Natural killer cell treated with Interleukin-12 subunit alpha and Interleukin-12 subunit beta and Interleukin-15 and Interleukin-18, amount 100 ng/mL, for 72 hours (primary cell): ENCODE measurements at places on chromosomes 11 and 22. TPM values are rescaled to one million over a fixed set of nuclear protein-coding genes. Genes with fewer than 3 reads are reported as not detected.
A peak's percentile ranks its signal among the peaks of the same experiment; 100 is the strongest.

Gene C22orf42
- not detected for total RNA-seq

Gene GAS2
- 0.76 TPM for total RNA-seq

Gene OR52A1
- total RNA-seq, result not detected

Gene XBP1
- total RNA-seq, result 287 TPM

Gene RAG2
- total RNA-seq, result not detected

Gene H19
- total RNA-seq, result not detected

GRCh38 chr22:27668828-27669797 lies 132.4 kb downstream of the MN1 start:
- no peaks in the 10 kb centered on the region for H3K36me3 ChIP-seq
- no peak overlapping the region for H3K4me3 ChIP-seq
- peaks cover 13% of the 10 kb centered on the region for H3K4me1 ChIP-seq
- no peak overlapping the region for H3K27ac ChIP-seq
- H3K27me3 ChIP-seq, result peaks cover 17% of the 10 kb centered on the region

DNA sequence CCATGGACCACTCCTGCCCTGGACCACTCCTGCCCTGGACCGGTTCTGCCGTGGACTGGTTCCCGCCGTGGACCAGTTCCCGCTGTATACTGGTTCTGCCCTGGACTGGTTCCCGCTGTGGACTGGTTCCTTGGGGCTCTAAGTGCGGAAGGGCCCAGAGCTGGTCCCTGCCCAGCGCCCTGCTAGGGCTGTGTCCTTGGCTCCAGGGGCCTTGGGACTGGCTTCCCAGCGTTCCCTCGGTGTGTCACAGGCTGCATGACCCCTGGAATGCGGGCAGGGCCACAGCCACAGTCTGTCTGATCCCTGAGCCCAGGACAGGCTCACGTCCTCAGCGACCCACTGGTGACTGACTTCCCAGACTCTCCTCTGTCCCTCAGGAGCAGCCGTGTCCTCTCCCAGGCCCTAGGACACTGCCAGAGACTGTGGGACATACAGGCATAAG lies 412.2 kb downstream of the TBC1D22A start:
- peaks cover 3% of the 10 kb centered on the region for H3K4me1 ChIP-seq
- no peak overlapping the region for H3K4me3 ChIP-seq
- no peaks in the 10 kb centered on the region for H3K36me3 ChIP-seq
- DNase-seq, result peak; percentile 18

DNA sequence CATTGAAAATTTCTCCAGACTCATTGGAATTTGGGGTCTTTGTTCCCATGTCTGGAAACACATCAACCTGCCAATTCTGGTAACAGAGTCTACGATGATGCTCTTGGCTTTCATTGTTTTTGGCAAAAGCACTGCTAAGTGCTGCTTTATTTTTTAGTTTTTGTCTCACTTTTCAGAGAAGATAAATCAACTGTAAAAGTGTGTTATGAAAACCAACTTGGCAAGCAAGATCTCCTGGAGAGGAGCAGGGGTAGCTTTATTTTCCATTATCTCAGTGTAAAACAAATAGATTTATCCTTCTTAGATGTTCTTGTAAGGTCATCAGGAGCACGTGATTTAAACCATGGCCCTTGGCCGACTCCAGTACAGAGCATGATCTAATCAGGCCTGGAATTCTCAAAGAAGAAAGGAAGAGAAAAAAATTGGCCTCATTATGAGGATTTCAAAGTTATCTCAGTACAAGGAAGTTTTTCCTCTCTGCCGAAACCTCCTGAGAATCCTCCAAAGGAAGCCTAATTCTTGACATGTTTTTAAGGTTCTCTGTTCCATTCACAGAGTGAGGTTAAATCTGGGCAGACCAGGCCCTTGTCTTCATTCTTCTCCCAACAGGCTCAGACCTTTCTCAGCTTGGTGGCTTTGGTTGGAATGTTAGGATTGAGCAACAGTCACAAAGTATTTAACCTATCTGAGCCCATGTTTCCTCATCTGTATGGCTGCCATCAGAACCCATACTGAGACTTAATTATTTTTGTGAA lies 16.4 kb upstream of the PAMR1 start:
- no peak overlapping the region for H3K4me3 ChIP-seq
- H3K4me1 ChIP-seq, result no peaks in the 10 kb centered on the region
- no peak for DNase-seq

GRCh38 chr11:66885469-66885868 lies 28.6 kb downstream of the LRFN4 start:
- no peak overlapping the region for H3K27ac ChIP-seq
- no peak overlapping the region for H3K4me3 ChIP-seq
- H3K36me3 ChIP-seq, result no peaks in the 10 kb centered on the region
- H3K4me1 ChIP-seq, result no peaks in the 10 kb centered on the region

DNA sequence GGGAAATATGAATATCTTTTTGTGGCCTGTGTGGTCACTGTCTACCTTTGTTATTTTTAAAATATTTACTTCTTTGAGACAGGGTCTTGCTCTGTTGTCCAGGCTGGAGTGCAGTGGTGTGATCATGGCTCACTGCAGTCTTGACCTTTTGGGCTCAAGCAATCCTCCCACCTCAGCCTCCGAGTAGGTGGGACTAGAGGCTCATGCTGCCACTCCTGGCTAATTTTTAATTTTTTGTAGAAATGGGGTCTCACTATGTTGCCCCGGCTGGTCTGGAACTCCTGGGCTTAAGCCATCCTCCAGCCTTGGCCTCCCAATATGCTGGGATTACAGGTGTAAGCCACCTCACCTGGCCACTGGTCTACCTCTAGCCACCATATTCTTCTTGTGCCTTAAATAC lies 3.5 kb upstream of the EIF3D start:
- H3K27me3 ChIP-seq, result peaks cover 3% of the 10 kb centered on the region
- no peaks in the 10 kb centered on the region for H3K4me1 ChIP-seq
- no peak overlapping the region for H3K4me3 ChIP-seq
- peak overlapping the region; percentile 4 for H3K27ac ChIP-seq
- H3K36me3 ChIP-seq, result no peaks in the 10 kb centered on the region
- DNase-seq, result no peak

- H3K4me1 ChIP-seq, result peaks cover 3% of the 10 kb centered on the region
- DNase-seq, result no peak
- H3K27me3 ChIP-seq, result no peaks in the 10 kb centered on the region
- H3K27ac ChIP-seq, result no peak overlapping the region
Measured at GRCh38 chr11:21625982-21626381, 566.9 kb upstream of the ANO5 start.

GRCh38 chr11:57001674-57002401 lies 13.1 kb downstream of the OR5AK2 start:
- H3K4me3 ChIP-seq, result no peak overlapping the region
- no peaks in the 10 kb centered on the region for H3K36me3 ChIP-seq
- no peaks in the 10 kb centered on the region for H3K27me3 ChIP-seq
- no peak overlapping the region for H3K27ac ChIP-seq
- no peak for DNase-seq
- no peaks in the 10 kb centered on the region for H3K4me1 ChIP-seq

- no peak overlapping the region for H3K27ac ChIP-seq
- DNase-seq, result no peak
- H3K27me3 ChIP-seq, result no peaks in the 10 kb centered on the region
Measured at GRCh38 chr11:131561501-131561900, 191.1 kb downstream of the NTM start.

DNA sequence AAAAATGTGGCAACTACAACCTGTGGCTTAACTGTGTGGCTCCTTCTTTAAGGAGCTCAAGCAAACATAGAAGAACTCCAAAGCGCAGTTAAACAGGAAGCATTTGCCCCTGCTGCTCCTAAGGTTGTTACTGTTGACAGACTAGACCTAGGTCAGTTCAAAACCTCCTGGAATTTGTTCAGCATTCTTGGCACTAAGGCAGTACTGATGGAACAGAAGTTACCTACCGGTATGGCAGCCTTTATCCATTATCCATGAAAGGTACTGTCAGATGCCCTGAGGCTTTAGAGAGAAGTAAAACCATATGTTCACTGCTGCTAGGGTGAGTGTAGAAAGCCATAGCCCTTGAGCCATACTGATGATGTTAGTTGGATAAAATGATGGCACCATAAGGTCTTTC lies 916.5 kb upstream of the FAT3 start:
- H3K27ac ChIP-seq, result no peak overlapping the region
- H3K4me1 ChIP-seq, result no peaks in the 10 kb centered on the region
- H3K4me3 ChIP-seq, result no peak overlapping the region
- H3K36me3 ChIP-seq, result no peaks in the 10 kb centered on the region
- H3K27me3 ChIP-seq, result no peaks in the 10 kb centered on the region

DNA sequence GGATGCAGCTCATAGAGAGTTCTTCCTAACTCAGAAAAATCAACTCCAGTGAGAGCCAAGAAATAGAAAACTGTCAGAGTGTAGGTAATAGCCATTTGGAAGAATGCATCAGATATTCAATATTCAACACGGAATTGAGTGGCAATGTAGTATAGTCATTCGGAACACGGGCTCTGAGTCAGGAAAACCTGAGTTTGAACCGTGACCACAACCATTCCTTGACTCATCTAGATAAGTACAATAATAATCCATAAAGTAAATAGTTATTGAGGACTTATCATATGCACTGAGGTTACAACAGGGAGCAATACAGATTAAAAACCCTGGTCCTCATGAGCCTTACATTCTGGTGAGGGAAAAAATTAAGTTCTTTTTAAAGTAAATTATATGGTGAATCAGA lies 62.6 kb upstream of the PHF21A start:
- H3K27ac ChIP-seq, result no peak overlapping the region
- no peak for DNase-seq
- peaks cover 45% of the 10 kb centered on the region for H3K27me3 ChIP-seq
- no peak overlapping the region for H3K4me3 ChIP-seq
- peaks cover 6% of the 10 kb centered on the region for H3K36me3 ChIP-seq
- H3K4me1 ChIP-seq, result no peaks in the 10 kb centered on the region

- H3K4me1 ChIP-seq, result peaks cover 4% of the 10 kb centered on the region
- peak; percentile 72 for DNase-seq
- peak overlapping the region; percentile 34 for H3K4me3 ChIP-seq
- H3K27ac ChIP-seq, result no peak overlapping the region
Measured at GRCh38 chr11:848380-848931, 5.8 kb downstream of the TSPAN4 start.

DNA sequence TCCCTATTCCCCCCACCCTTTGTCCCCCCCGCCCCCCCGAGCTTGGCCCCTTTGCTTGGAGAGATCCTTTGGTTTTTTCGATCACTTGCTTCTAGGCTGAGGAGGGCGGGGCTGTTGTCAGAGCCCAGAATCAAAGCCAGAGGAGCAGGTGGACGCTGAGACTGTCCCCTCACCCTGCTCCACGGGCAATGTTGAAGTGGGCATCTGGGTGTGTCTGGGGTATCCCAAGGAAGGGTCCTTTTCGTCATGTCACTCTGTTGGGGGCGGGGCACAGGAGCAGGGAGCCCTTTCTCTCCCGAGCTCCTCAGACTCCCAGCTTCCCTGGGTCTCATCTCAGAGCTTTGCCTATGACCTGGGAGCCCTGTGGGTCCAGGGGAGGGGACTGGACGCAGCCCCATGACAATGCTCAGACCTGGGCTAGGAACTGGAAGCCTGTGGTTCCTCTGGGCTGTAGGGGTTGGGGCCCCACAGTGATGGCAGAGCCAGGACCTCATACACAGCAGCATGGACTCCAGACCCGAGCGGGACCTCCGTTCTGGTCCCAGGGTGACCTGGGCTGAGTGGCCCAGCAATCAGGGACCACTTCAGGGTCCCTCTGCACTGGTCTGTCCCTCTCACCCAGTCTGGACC lies 2.9 kb upstream of the APOBEC3A start:
- peak; percentile 56 for DNase-seq
- peak overlapping the region; percentile 72 for H3K27ac ChIP-seq
- H3K4me3 ChIP-seq, result peak overlapping the region; percentile 67
- peaks cover 28% of the 10 kb centered on the region for H3K4me1 ChIP-seq

- no peak for DNase-seq
- no peaks in the 10 kb centered on the region for H3K27me3 ChIP-seq
- no peak overlapping the region for H3K4me3 ChIP-seq
- H3K4me1 ChIP-seq, result peaks cover 5% of the 10 kb centered on the region
- H3K27ac ChIP-seq, result no peak overlapping the region
Measured at GRCh38 chr22:50218153-50218995, 17.6 kb downstream of the SELENOO start.

- H3K36me3 ChIP-seq, result no peaks in the 10 kb centered on the region
- H3K4me3 ChIP-seq, result no peak overlapping the region
- no peak overlapping the region for H3K27ac ChIP-seq
Measured at GRCh38 chr11:17861036-17861755, 126.6 kb downstream of the KCNC1 start.

DNA sequence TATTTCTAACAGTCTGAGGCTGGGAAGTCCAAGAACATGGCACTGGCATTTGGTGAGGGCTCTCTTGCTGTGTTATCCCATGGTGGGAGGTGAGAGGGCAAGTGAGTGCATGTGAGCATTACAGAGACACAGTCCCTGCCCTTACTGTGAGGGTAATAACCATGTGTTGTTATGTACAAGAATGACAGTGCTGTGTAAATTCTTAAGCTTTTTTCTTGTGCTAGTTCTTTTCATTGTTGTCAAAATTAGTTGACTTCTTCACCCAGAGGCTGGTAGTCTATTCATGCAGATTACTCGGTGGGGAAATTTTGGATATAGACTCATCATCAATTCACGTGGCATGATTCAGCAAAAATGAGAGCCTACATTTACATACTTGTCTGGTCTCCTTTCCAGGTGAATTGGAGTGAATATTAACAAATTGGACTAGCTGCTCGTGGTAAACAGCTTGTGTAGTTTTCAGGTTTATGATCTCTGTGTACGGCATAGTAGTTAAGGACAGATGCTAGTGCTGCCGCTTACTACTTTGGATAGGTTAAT lies 49.3 kb downstream of the ATXN10 start:
- H3K27ac ChIP-seq, result no peak overlapping the region
- DNase-seq, result no peak
- peaks cover 33% of the 10 kb centered on the region for H3K4me1 ChIP-seq
- peaks cover 4% of the 10 kb centered on the region for H3K36me3 ChIP-seq
